ENCODE measurements at places on chromosomes 12 and 14.

- DNase-seq = no peak
Observed at GRCh38 chr12:52204931-52205505, 13.2 kb upstream of the KRT80 start.

DNA sequence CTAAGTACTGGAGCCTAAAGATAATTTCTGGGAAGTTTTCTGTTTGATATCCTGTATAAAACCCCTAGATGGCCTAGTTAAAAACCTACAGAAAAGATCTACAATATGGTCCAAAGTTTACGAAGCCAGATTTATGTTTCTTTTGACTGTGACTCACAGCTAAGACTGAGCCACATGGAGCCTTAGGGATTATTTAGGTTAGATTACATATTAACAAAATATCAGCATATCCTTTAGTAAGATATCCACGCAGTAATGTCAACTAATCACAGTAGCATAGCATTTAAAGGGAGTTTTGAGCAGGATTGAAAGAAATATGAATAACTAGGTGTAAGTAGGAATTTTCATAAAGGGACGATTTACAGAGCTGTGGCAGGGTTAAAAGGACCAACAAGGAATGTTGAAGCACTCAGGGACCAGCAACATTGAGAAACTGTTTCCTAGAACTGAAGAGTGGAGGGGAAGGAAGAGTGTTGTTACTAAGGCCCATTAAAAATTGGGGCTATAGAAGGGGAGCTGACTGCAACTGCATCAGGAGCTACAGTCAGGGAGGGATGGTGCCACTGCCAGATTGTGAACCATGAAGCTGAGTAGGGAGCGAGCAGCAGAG is 155.5 kb downstream of the DACT1 start:
- no peak for DNase-seq

- no peak for DNase-seq
Observed at GRCh38 chr14:63860146-63860545, 7.3 kb downstream of the SYNE2 start.

DNA sequence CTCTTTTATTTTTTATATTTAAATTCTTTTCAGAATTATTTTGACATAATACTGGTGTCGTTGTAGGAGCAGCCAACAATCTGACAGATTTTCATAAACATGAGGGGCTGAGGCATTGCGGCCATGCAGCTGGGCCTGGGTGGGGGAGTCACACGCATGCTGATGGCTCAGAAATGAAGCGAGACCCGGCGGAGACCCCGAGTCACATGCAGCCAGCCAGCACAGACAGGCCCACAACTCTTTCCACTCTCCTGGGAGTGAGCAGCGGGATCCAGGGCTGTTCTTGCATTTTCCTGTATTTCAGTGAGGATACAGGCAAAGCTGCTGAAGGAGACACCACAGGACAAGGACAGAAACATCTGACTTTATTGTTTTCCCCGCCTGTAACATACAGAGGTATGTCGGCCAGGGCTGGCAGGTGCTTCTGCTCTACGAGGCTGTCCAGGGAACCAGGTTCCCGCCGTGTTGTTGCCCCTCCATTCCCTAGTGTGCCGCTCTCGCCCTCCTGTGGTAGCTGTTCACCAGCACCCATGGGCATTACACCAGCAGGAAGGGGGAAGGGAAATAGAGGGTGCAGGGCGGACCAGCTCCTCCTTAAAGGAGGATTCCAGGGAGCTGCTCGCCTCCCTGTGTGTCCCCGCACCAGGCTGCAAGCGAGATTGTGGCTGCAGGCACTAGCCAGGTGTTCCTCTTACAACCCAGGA is 30.5 kb downstream of the FZD10 start:
- DNase-seq = no peak

- no peak for DNase-seq
Observed at GRCh38 chr12:107684990-107685359, 624 bp upstream of the PWP1 start.

- no peak for DNase-seq
Observed at GRCh38 chr14:28661171-28661772, 105.3 kb upstream of the FOXG1 start.

GRCh38 chr14:55851961-55852360 is 266.2 kb upstream of the PELI2 start:
- DNase-seq = no peak

DNA sequence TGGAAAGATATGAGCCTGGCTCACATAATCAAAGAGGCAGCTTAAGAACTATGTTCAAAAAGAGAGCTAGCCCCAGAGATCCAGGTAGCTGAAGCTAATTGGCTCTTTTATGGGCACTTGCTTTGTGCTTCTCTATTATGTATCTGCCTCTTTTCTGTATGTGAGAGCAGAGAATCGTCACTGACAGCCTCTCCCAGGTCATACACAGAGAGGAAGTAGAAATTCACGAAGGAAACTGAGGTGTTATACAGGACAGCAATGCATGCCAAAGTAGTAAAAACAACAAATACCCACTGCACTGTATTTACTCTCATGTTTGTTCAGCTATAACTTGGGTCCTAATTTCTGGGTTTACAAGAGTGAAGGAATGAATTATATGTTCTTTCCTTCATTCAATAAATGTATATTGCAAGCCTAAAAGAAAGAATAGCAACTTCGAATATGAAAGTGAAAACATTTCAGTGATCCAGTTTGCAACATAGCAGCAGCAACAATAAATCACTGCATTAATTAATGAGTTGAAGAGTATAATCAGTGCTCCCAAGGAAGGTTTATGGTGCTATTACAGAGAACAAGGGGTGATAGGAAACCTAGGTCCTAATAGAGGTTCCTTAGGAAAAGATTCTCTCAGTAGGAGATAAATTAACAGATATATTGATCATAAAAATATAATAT is 47.1 kb upstream of the ATXN7L3B start:
- no peak for DNase-seq

DNA sequence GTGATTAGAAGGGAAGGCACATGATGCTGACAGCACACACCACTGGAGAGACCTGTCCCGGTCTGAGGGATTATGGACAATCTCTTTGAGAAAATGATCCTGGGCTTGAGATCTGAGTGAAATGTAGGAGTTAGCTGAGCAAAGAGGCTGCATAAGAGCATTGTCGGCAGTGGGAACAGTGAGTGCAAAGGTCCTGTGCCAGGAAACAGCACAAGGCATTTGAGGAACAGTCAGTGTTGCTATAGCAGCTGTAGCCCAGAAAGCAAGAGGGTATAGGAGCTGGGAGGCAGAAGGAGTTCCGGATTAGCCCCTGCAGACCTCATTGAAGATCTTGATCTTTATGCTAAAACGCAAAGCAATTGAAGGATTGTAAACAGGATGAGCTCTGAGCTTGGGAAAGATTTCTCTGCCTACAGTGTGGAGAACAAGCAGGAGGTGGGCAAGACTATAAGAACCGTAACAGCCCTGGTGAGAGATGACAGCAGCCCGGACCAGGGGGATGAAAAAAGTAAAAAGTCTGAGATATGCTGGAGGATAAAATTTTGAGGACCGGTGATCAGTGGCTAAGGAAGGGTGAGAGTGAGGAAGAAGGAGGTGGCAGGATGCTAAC is 28.5 kb downstream of the CFL2 start:
- no peak for DNase-seq

DNA sequence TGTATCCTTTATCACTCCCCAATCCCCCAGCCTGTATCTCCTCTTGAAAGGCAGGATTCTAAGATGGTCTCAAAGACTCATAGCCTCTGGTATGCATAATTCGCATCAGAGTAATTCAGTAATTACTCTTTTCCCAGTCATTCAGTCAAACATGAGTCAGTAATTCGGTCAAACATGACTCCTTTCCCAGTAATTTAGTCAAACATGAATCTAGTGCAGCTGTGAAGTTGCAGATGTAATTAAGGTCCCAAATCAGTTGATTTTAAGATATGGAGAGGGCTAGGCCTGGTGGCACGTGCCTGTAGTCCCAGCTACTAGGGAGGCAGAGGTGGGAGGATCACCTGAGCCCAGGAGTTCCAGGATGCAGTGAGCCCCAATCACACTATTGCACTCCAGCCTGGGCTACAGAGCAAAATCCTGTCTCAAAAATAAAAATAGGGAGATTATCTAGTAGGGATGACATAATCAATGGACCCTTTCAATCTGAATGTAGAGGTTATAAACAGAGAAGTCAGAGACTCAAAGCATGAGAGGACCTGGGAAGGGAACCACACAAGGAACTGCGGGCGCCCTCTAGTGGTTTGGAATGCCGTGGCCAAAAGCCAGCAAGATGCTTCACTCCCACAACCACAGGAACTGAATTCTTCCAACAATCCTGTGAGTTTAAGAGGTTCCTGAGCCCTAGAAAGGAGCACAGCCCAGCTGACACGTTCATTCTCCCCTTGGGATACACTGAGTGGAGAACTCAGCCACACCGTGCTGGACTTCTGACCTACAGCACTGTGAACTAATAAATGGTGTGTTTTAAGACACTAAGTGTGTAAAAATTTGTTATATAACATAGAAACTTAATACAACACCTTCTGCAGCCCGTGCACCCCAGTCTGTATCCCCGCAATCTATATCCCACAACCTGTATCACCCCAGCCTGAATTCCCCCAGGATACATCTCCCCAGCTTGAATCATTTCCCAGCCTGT is 14.3 kb upstream of the ARMH4 start:
- peak; percentile 66 for DNase-seq

GRCh38 chr12:54417712-54418440 is 1.2 kb downstream of the ITGA5 start:
- DNase-seq = peak; percentile 54

DNA sequence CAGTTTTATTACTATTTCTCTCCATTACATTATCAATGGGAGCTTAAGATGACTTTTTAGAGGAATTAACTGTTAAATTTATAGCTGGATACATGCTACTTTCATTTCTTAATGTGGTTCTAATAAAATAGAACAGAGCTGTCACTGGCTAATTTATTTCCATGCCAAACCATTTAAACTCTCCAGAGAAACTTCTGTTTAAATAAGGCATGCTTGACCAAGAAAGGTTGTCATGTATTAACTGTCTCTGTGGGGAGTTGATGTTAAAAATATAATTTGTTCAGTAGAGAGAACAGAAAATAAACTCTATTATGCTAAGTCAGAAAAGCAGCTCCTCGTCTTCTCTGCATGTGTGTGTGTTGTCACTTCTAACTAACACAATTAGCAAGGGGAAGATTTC is 447.4 kb downstream of the SLC16A7 start:
- no peak for DNase-seq

DNA sequence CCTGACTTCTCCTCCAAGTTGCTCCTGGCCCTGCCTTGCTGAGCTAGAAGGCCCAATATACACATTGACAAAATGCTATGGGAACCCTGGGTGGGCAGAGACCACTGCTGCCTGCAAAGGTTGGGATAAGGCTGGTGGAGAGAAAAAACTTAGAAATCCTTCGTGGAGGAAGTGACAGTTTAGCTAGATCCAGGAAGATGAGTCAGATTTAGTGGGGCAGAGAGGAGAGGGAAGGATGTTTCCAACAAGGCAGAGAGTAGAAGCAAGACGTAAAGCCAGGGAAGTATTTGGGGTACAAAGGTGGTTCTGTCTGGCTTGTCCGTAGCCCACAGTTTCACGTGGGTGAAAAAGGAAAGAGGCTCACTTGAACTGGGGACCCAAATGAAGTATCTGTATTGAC is 69.0 kb upstream of the CLMN start:
- DNase-seq = no peak

DNA sequence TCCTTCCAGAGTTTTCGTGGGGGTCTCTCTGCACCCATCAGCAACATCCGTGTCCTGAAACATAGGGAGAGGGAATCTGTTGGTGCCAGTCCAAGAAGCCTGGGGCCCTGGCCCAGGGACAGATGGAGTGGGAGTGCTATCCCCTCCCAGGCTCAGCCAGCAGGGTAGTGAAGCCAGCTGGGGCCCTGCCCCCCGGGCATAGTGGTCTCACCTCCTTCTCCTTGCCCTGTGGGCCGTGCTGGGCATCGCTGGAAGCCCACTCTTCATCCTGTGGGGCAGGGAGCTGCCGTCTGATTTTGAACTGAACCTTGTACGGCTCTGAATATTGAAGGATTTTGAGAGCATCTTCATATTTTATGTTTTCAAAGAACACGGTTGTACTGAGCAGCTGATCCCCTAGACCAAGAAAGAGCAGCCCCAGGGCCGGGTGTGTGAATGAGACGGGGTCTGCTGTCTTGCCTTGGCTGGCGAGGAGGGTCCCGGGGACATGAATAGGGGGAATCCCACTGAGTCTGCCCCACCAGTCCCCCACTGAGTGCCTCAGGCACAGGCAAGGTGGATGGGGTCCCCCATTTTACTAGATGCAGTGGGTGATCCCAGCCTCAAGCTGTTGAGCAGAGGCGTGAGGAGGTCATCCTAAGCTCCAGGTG is 23.3 kb downstream of the AHNAK2 start:
- DNase-seq = no peak

DNA sequence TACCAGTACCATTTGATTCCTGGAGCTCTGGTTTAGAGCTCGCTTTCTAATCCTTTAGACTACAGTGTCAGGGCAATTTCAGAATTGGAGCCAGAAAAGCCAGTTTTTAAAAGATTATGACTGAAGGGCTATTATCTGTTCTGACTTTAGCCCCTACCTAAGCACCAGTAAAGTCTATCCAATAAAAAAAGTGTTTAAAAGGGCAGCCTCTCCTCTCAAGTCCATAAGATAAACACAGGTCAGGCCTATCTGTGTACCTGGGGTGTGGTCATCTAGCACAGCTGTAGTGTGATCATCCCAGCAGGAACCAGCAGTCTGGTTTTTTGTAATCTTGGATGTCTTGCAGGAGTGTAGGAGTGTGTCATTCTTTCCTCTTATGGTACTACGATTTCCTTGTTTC is 6.6 kb downstream of the APPL2 start:
- no peak for DNase-seq

GRCh38 chr12:106985479-106985878 is 1.5 kb downstream of the MTERF2 start:
- no peak for DNase-seq

DNA sequence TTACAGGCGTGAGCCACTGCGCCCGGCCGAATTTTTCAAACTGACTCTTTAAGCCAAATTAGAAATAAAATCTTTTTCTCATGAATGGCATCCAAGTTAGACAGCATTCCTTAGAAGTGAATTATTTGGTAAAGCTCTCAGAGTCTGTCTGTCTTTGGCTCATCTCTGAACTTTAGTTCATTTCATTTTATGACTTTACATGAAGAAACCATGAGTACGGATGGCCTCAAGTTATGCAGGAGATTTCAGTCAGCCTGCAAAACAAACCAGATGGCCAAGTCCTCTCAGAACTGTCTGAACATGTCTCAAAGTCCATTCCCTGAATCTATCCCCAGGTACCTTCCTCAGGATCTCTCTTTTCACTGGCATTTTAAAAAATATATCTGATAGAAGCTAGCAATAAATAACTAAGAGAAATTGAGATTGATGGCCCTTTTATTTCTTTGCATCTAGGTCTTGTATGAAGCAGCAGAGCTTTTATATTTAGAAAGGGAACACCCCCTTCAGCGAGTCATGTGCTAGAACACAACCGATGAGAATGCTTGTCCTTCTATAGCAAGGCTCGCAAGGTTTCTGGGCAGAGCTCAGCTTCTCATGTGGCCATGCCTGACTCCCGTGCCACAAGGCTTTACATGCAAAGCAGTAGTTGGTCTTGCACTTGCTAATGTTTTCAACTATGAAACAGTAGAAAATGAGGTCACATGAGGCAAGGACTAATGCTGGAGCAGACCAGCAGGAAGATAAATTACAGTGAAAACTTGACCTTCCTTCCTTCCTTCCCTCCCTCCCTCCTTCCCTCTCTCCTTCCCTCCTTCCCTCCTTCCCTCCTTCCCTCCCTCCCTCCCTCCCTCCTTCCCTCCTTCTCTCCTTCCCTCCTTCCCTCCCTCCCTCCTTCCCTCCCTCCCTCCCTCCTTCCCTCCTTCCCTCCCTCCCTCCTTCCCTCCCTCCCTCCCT is 125.0 kb downstream of the AKAP6 start:
- no peak for DNase-seq

All from CD4-positive, alpha-beta T cell (primary cell).